T-cell (primary cell): ENCODE measurements at places on chromosomes 5 and 9.

- DNase-seq = no peak
- H3K4me3 ChIP-seq = peak overlapping the region; percentile 37
- no peaks in the 10 kb centered on the region for H3K27me3 ChIP-seq
- no peaks in the 10 kb centered on the region for H3K36me3 ChIP-seq
- peaks cover 88% of the 10 kb centered on the region for H3K4me1 ChIP-seq
Measured at GRCh38 chr5:119341452-119342349, 14.1 kb upstream of the TNFAIP8 start.

- no peak within 1 kb of the TSS for H3K27ac ChIP-seq
- H3K27me3 ChIP-seq = peaks cover 3% of the 10 kb centered on the region
- H3K4me1 ChIP-seq = peaks cover 43% of the 10 kb centered on the region
- no peaks in the 10 kb centered on the region for H3K36me3 ChIP-seq
Measured at GRCh38 chr5:179680780-179681401, at the start of gene CBY3. Gene CBY3 (minus strand): TSS chr5:179681034. CDS start chr5:179680918, 116 bp downstream.

GRCh38 chr9:128829477-128830251, at the start of gene SPOUT1:
Gene SPOUT1 (minus strand): TSS chr9:128829794. CDS start chr9:128829780, 14 bp downstream.
- peaks cover 29% of the 10 kb centered on the region for H3K36me3 ChIP-seq
- no peaks in the 10 kb centered on the region for H3K27me3 ChIP-seq
- H3K4me1 ChIP-seq = peaks cover 21% of the 10 kb centered on the region

DNA sequence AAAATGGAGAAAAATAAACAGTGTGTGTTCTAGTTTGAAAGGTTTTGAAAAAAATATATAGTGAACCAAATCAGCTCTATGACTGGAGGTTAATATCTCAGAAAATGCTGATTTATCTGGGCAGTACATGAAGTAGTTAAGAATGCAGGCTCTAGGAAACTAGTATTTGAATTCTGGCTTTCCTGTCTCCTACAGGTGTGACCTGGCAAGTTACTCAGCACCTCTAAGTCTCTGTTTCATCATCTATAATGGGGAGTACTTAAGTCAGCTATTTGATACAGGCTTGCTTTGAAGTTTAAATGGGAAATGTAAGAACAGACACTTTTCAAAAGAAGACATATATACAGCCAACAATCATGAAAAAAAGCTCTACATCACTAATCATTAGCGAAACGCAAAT, 5.2 kb downstream of the GRAMD2B start:
- peaks cover 9% of the 10 kb centered on the region for H3K4me1 ChIP-seq
- H3K27me3 ChIP-seq = no peaks in the 10 kb centered on the region
- no peaks in the 10 kb centered on the region for H3K36me3 ChIP-seq
- H3K27ac ChIP-seq = no peak overlapping the region
- H3K4me3 ChIP-seq = no peak overlapping the region
- DNase-seq = no peak

DNA sequence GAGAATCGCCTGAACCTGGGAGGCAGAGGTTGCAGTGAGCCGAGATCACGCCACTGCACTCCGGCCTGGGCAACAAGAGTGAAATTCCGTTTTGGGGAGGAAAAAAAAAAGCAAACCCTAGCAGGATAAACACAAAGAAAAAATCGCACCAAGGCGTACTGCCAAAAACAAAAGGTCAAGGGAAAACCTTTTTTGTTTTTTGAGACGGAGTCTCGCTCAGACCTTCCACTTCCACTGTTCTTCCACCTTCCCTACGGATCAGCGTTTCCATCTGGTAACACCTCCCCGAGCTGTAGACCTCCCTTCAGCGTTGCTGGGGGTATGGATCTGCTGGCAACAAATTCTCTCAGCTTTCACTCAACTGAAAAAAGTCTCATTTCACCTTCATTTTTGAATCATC, 20.1 kb upstream of the FCN2 start:
- no peak for DNase-seq
- no peaks in the 10 kb centered on the region for H3K36me3 ChIP-seq
- no peaks in the 10 kb centered on the region for H3K27me3 ChIP-seq
- H3K4me1 ChIP-seq = no peaks in the 10 kb centered on the region
- no peak overlapping the region for H3K4me3 ChIP-seq

DNA sequence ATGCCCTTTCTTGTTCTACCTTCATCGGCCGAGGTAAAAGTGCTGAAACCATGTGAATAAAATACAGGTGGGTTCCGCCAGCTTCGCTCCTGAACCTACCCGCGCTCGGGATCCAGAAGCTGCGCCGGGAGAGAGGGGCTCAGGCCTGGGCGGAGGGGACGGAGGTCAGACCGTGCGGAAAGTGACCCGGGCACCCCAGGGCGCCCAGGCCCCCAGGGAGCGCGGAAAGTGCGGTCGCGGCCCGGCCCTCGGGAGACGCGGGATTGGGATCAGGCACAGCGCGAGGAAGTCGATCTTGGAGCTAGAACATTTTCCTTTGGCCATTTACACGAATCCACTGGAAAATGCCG, 329 bp downstream of the SYK start:
- H3K27me3 ChIP-seq = peaks cover 15% of the 10 kb centered on the region
- no peak overlapping the region for H3K27ac ChIP-seq
- no peaks in the 10 kb centered on the region for H3K36me3 ChIP-seq
- peak overlapping the region; percentile 73 for H3K4me3 ChIP-seq
- peaks cover 6% of the 10 kb centered on the region for H3K4me1 ChIP-seq

DNA sequence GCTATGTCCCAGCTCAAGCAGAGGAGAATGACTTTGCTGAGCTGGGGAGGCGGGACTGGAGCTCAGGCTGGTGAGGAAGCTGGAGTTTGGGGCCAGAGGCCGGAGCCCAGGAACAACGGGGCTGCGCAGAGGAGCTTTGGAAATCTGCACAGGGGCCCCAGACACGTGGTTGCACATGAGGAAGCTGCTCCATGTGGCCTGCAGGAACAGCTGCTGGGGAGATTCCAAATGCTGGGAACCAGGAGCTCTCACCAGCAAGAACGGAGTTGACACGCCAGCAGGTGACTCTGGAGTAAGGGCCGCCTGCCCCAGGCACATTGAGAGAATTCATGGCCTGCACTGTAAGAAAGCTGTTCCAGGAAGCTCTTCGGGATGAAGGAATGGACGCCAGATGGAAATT, 91.0 kb downstream of the OLFM1 start:
- H3K27me3 ChIP-seq = peaks cover 17% of the 10 kb centered on the region
- no peak for DNase-seq
- H3K4me3 ChIP-seq = no peak overlapping the region
- no peaks in the 10 kb centered on the region for H3K4me1 ChIP-seq

- H3K4me3 ChIP-seq = no peak overlapping the region
- no peak overlapping the region for H3K27ac ChIP-seq
- no peaks in the 10 kb centered on the region for H3K27me3 ChIP-seq
Measured at GRCh38 chr9:127050152-127050551, 72.3 kb downstream of the ANGPTL2 start.

GRCh38 chr5:96743065-96743768, 64.5 kb downstream of the ERAP1 start:
- H3K36me3 ChIP-seq = peaks cover 92% of the 10 kb centered on the region
- H3K27ac ChIP-seq = no peak overlapping the region
- H3K27me3 ChIP-seq = no peaks in the 10 kb centered on the region
- H3K4me3 ChIP-seq = no peak overlapping the region
- no peaks in the 10 kb centered on the region for H3K4me1 ChIP-seq

- H3K27ac ChIP-seq = no peak overlapping the region
- DNase-seq = no peak
- H3K4me1 ChIP-seq = no peaks in the 10 kb centered on the region
- H3K27me3 ChIP-seq = no peaks in the 10 kb centered on the region
Measured at GRCh38 chr9:110041452-110041851, 166.5 kb downstream of the C9orf152 start.

GRCh38 chr5:154893381-154893780, 35.0 kb downstream of the CNOT8 start:
- H3K27me3 ChIP-seq = no peaks in the 10 kb centered on the region
- H3K36me3 ChIP-seq = peaks cover 86% of the 10 kb centered on the region
- no peak for DNase-seq
- no peak overlapping the region for H3K4me3 ChIP-seq
- no peaks in the 10 kb centered on the region for H3K4me1 ChIP-seq
- no peak overlapping the region for H3K27ac ChIP-seq

DNA sequence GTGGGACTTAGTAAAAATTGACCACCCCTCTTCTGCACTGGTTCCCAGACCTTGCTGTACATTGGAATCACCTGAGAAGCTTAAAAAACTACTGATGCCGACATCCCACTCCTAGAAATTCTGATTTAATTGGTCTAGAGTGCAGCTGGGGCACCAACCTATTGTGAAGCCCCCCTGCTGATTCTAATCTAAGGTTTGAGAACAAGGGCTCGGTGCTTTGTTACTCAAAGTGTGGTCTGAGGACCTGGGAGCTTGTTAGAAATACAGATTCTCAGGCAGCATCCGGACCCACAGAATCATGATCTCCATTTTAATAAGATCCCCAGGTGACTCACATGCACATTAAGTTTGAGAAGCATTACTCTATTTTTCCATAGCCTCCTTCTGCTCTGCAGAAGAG, 57.8 kb upstream of the LPAR1 start:
- DNase-seq = no peak
- no peak overlapping the region for H3K27ac ChIP-seq
- H3K27me3 ChIP-seq = no peaks in the 10 kb centered on the region
- H3K4me3 ChIP-seq = no peak overlapping the region
- no peaks in the 10 kb centered on the region for H3K36me3 ChIP-seq
- no peaks in the 10 kb centered on the region for H3K4me1 ChIP-seq

DNA sequence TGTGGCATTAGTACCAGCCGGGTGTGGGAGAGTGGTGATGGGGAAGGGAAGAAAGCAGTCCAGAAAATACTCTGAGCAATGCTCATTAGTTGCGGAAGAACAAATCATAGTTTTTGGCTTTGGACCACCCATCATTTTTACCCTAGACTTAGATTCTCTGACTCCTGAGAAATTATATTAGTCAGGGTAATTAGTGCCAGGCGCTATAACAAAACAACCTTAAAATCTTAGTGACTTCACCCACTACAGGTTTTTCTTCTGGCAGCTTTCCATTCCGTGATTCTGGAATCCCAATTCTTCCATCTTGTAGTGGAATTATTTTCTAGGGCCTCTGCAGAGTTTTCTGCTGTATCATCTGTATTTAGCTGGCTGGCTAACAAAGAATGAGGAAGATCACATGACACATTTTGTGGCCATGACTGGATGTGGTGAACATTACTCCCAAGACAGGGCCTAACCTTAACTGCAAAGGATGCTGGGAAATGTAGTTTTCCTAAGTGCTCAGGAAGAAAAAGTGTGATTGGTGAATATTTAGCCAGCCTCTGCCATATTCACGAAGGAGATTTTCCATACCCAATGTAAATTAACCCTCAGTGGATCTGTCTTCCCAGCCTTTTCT, 373.0 kb upstream of the MEF2C start:
- H3K27ac ChIP-seq = no peak overlapping the region
- no peaks in the 10 kb centered on the region for H3K27me3 ChIP-seq
- no peaks in the 10 kb centered on the region for H3K4me1 ChIP-seq
- H3K36me3 ChIP-seq = no peaks in the 10 kb centered on the region
